ENCODE measurements at places on chromosomes 1 and 21.

GRCh38 chr1:211356723-211357407, 30.2 kb downstream of the TRAF5 start:
- DNase-seq: no peak

GRCh38 chr1:78388275-78388674, 102.5 kb upstream of the PTGFR start:
- DNase-seq: no peak

GRCh38 chr1:179298952-179299351, 5.4 kb downstream of the SOAT1 start:
- no peak for DNase-seq

- no peak for DNase-seq
Measured at GRCh38 chr1:47424336-47424982, 8.4 kb downstream of the FOXE3 start.

- no peak for DNase-seq
Measured at GRCh38 chr21:43328958-43329691, 97.8 kb downstream of the SIK1 start.

- no peak for DNase-seq
Measured at GRCh38 chr1:9340172-9340854, 47.6 kb downstream of the SPSB1 start.

- DNase-seq: no peak
Measured at GRCh38 chr1:87398641-87399040, 70.0 kb downstream of the LMO4 start.

DNA sequence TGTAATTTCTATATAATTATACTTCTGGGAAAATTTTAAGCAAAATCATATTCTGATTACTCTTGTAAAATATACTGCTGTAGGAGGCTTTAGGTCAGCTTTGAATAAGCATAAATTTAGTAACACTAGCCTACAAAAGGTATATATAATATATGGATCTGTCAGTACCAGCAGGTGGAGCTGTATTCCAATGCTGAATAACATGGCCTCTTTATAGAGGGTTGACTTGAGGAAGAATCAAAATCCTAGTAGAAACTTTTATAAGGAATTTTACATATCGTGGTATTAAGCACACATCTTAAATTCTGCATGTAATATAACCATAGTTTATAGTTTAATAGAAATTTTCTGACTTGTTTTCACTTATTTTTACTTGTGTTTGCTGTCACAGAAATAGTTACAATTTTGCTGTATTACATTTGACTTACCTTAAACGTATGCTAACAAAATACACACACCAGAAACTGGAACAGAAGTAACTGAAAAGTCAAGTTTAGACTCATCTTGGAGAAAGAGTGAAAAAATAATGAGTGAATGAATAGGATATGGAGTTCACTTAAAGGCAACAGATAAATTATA, 79.3 kb downstream of the HMCN1 start:
- DNase-seq: no peak

- DNase-seq: no peak
Measured at GRCh38 chr21:37742532-37742931, 173.7 kb downstream of the KCNJ6 start.

DNA sequence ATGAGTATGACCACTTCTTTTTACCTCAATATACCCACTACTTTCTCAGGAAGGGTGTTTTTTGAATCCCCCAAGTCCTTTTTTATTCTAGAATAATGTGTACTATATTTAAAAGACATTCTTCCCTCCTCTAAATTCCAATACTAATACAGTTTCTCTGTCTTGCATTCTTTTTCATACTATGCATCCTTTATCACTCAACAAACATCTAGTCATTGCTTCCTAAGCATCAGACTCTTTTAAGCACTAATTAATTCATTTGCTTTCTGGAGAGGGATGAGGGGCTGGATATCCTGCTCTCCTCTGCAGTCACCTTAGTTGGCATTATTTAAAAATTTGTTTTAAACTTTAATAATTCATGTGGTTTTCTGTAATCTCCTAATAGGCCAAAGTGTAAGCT, 838.8 kb downstream of the KCNT2 start:
- DNase-seq: no peak

GRCh38 chr1:65027666-65028358, 61.5 kb upstream of the JAK1 start:
- DNase-seq: no peak

- no peak for DNase-seq
Measured at GRCh38 chr1:48596046-48596445, 124.0 kb upstream of the SPATA6 start.

DNA sequence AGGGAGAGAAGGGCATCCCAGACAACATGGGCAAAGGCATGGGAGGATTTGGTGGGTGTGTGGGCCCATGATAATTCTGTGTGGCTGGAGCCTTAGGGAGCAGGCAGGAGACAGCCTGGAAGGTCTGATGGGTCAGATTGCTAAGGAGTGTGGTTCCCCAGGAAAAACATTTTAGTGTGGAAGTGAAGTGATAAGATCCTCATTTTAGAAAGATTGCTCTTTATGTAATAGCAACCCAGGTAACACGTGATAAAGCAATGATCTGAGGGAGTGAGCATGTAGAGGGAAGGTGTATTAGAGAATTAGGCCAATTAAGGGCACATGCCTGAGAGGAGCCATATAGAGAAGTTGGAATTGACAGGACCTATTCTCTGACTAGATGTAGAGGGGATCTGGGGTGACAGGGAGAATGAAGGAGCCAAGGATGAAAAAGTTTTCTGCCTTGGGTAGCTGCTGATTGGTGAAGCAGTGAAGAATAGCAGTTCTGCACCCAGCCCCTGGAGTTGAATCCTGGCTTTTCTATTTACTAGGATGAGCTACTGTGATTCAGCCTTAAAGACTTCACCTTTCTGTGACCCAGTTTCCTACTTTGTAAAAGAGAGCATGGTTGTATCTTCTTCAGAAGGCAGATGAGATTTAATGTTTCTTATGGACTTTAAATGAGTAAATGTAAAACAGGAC, 18.7 kb upstream of the SLAMF6 start:
- no peak for DNase-seq

- no peak for DNase-seq
Measured at GRCh38 chr1:248013229-248013710, at the start of gene OR2L5. TSS of gene OR2L5 (plus strand) at chr1:248013660. CDS start at chr1:248021948, 8,288 bp downstream.

- DNase-seq: no peak
Measured at GRCh38 chr1:2459757-2460156, 16.3 kb upstream of the PLCH2 start.

- DNase-seq: no peak
Measured at GRCh38 chr1:68373173-68373572, 76.6 kb downstream of the RPE65 start.

GRCh38 chr1:186813420-186813819, 15.3 kb upstream of the PLA2G4A start:
- no peak for DNase-seq

- DNase-seq: no peak
Measured at GRCh38 chr1:64502083-64502482, 32.2 kb downstream of the CACHD1 start.

Data from cortex of kidney (tissue), 1 donor.